ENCODE measurements at places on chromosomes 6 and 20.

DNA sequence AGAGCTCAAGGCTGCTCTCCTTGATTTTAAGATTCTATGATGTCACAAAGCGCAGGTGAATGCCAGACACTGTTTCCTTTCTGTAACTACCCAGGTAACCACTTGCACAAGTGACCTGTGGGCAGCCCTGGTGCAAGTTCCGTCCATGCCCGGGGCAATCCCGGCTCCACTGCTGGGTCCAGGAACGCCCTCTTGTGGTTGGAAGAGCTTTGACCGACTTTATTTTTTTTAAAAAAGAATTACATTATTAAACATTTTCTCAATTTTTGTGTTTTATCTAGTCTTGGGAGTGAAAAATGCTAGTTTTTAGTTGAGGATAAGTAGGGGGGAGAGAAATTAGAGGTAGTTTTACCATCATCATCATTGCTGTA lies 695.2 kb downstream of the QKI start:
- DNase-seq = no peak

DNA sequence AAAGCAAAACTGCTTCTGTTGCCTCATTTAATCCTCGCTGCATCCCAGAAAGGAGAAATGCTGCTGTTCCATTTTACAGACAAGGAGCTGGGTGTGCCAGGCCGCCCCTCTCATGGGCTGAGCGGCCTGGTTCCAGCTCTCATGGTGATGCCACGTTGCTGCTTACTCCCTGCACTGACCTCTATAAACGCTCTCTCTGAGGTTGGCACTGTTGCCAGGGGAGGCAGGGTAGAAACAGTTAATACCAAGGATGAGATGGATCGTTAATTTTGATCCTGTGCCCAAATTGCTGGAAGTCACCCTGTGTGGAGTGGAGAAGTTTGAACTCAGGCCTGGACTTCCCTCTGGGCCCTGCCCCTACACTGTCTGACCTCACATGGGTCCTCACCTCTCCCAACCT lies 25.6 kb downstream of the SIRPA start:
- no peak for DNase-seq

DNA sequence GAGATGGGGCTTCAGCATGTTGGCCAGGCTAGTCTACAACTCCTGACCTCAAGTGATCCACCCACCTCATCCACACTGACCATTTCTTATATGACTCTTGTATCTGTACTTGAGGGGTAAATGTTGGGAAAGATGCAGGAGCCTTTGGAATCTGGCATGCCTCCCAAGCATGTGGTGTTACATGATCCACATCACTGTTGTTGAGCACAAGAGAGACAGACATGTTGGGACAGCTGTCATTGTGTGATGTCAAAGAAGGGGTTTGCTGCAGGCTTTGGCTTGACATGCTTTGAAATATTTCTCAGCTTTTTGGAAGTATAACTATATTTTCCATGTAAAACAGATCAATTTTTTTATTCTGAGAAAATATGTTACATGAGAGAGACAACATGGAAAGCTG lies 139.9 kb downstream of the MOXD1 start:
- no peak for DNase-seq

DNA sequence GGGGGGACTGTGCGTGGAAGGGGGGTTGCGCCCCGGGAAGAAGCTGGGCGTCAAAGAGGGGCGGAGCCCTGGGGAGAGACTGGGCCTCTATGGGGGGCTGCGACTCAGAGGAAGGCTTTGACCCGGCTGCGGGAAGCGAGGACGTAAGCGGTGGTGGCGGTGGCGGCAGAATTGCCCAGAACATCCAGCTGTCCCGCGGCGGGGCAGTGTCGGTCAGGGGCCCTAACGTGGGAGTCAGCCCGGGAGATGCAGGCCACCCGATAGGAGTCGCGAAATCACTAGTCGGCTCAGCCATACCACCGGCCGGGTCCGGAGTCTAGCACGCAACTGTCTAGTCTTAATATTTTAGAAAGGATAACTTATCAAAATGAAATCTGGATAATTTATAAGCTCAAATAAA lies 387.6 kb upstream of the EYS start:
- no peak for DNase-seq

- DNase-seq = no peak
Measured at GRCh38 chr6:113564371-113565171, 292.6 kb upstream of the MARCKS start.
